Renal pelvis (tissue), 12 donors: ENCODE measurements at places on chromosomes 16 and 17. TPM values are rescaled to one million over a fixed set of nuclear protein-coding genes. Genes with fewer than 3 reads are reported as not detected.

KRTAP4-3 gene
- polyA plus RNA-seq, result not detected

SLC5A2 gene
- 74.2 TPM for polyA plus RNA-seq

DNA sequence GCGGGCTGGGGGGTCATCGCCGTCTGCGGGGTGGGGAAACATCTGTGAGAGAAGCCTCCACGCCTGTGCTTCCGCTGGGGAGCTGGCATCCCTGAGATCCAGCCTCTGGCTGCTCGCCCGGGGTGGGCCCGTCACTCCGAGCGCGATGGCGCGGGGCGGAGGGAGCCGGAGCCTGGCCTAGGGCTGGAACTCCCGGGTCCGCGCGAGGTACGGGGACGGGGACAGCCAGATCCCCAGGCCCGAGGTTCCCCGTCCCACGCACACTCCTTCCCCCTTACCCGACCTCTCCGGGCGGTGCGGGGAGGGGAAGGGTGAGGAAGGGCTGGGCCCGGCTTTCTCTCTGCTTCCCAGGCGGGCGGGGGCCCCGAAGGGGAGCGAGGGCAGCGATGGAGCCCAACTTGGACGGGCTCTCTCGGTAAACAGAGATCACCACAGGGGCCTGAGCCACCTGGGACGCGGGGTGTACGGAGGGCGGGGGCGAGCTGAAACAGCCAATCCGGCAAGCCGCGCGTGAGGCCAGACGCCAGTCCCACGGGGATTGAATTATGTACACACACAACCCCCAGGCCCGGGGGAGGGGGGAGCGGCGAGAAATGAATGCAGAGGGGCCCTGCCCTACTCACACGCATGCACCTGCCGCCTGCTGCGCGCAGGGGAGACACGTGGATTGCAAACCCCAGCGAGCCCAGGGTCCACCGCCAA, at the start of gene SLC16A11:
TSS of gene SLC16A11 (minus strand) at position 596 of the 702 bp plus-strand sequence. CDS start at position 17, 579 bp downstream.
- DNase-seq, result peak; percentile 19

CCL11 gene
- 0.43 TPM for polyA plus RNA-seq

GRCh38 chr17:74547736-74548135, 1.8 kb upstream of the CD300C start:
- DNase-seq, result no peak

DNA sequence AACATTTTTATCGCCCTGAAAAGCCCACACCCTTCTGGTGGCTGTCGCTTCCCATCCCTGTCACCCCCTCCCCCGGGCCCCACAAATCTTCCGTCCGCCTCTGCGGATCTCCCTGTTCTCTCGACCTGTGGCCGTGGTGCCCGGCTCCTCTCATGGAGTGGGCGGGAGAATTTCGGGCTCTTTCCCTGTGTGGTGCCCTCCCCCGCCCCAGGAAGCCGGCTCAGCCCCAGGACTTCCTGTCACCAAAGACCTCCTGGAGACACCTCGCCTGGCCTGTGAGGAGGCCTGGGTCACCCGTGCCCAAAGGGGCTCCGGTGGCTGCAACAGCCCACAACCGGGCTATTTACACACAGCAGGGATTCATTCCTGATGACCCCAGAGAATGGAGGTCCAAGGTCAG, 26.1 kb upstream of the UBE2I start:
- no peak for DNase-seq

SEZ6L2 gene
- 11.7 TPM for polyA plus RNA-seq

DNA sequence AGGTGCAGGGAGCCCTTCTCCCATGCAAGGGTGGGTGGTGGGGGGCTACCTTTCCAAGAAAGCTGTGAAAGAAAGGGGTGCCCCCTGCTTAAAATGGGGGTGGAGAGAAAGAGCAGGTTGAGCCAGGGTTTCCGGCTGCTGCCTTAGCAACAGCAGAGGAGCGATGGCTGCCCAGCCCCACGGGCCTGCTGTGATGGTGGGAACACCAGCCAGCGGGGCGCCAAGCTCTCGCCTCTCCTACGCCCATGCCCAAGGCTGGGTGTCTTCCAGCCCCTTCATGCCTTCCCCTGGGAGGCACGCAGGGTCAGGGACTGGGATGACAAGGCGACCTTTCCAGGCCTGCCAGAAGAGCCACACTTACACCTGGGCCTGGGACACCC, 3.0 kb downstream of the FMNL1 start:
- DNase-seq, result no peak

DNA sequence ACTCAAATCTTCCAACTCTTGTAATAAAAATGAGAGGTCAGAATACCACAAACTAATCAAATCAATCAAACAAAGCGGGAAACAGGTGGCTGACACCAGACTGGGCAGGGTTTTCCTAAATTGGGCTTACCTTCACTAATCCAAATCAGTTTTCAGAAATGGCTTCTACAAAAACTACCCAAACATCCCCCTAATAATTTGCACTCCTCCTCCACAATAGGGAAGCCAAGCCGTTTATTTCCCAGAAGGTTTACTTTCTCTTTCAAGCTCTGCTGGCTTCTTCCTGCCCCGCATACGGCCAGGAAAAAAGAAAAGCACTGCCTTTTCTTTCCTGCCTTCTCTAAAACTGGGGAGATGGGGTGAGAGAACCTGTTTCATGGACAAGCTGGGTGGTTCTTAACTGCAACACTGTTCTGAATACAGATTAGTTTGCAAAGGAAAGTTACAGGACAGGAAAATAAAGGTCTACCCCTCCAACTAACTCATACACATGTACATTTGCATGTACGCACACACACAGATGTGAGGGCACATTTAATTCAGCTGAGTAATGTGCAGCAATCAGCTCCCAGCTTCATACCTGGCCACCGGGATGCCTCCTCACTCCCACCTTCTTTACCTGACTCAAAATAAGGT, 9.2 kb downstream of the STAT3 start:
- DNase-seq, result peak; percentile 52

SCARF1 gene
- polyA plus RNA-seq, result 7.8 TPM

DNA sequence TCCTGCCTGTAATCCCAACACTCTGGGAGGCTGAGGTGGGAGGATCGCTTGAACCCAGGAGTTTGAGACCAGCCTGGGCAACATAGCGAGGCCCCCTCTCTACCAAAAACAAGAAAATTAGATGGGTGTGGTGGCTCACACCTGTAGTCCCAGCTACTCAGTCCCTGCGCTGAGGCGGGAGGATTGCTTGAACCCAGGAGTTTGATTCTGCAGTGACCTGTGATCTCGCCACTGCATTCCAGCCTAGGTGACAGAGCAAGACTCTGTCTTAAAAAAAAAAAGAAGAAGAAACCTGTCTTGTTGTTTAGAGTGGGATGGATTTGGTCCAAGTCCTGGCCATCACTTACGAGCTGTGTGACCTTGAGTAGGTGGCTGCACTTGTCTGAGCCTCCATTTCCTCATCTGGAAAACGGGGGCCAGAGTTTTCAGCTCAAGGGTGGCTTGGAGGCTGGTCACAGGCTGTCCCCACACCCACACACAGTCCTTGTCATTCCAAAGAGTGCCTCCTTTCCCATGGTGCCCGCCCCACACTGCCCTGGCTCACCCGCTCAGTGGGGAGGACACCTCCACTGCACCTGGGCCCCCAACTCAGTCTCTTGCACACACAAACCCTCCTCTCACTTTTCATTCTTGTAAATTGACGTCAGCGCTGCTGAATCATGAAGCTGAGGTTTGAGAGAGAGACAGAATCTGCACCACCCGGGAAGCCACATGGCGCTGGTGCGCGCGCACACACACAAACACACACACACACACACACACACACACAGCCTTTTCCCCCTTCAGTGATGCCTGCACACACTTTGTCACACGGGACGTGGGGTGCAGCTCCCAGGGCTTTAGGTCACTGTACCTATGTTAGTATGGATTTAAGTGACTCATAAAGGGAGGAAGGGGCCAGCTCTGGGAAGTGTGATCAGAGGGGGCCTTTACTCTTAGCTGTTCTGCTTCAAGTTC, 4.2 kb downstream of the SOCS1 start:
- no peak for DNase-seq

- no peak for DNase-seq
These were observed 98.8 kb downstream of the SYCE1L start for GRCh38 chr16:77297996-77298395.

- no peak for DNase-seq
These were observed 33.4 kb downstream of the DCUN1D3 start for GRCh38 chr16:20866801-20867200.

GRCh38 chr17:78409191-78409928, 30.9 kb downstream of the PGS1 start:
- DNase-seq, result no peak

GRCh38 chr16:7547736-7548135, 215.1 kb downstream of the RBFOX1 start:
- no peak for DNase-seq

DNA sequence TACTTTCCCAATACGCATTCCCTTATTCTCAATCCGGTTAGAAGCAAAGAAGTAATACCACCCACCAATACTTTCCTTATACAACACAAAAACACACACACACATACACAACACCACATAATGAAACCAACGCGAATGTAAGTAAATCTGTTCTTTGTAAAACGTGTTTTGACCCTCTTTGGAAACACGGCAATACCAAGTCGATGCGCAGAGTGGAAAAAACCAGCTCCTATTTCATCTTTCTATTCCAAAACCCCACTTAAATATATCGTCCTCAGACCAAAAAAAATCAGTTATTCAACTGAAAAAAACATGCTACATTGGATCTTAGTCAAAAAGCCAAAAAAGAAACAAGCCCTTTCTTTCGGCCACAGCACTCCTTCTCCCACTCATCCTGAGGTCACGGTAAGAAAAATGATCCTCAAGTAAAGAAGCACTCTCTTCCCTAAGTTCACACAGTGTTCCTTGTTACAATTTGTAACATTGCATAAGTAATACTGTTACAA, 31.0 kb upstream of the ARL4D start:
- DNase-seq, result peak; percentile 91

ACSF2 gene
- polyA plus RNA-seq, result 121 TPM

DNA sequence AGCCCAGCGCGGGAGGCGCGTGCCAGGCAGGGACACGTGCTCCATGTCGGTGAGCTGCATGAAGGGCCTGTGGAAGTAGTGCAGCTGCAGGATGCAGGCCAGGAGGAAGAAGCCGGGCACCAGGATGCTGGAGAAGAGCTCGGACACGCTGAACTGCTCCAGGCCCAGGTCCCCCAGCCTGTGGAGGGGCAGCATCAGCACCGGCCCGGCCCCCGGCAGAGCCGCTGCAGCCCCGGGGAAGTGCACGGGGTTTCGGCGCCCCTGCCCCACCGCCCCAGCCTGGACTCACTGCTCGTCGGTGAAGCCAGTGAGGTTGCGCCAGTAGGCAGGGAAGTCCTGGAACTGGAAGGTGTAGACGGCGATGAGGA, 28.0 kb downstream of the CTU2 start:
- DNase-seq, result no peak

DNA sequence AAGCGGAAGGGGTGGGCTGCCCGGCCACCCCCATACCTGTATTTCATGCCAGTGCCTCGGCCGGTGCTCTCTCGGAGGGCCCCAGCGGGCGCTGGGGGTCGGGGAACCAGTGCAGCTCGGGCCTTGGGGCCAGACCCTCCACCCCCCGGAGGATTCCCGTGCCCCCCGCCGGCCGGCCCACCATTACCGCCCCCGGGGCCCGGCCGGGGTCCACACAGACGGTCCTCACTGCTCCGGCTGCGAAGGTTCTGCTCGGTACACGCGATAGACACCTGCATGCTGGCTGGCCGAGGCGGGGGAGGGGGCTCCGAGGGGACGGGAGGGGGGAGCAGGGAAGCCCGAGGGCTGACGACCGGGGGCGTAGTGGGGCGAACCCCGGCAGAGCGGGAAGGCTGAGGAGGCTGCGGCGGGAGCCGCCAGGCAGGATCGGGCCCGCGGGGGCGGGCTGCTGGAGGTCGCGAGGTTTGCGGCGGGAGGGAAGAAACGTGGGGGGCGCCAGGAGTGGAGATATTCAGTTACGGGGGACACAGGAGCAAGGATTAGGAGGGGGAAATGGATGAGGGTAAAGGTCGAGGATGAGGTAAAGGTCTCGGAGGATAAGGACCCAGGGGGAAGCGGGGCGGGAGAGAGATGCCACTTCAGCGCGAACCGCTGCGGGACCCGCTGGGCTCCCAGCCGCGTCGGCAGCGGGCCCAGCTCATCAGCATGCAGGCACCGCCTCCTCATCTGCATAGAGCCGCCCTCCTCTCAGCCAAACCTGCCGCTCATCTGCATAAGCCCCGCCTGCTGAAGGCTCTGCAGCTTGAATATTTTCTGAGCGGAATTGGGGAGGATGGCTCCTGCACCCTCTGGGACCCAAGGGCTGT, at the start of gene KCNAB3:
TSS of gene KCNAB3 (minus strand) at position 699 of the 866 bp plus-strand sequence. CDS start at position 278, 421 bp downstream.
- DNase-seq, result peak; percentile 79

DNA sequence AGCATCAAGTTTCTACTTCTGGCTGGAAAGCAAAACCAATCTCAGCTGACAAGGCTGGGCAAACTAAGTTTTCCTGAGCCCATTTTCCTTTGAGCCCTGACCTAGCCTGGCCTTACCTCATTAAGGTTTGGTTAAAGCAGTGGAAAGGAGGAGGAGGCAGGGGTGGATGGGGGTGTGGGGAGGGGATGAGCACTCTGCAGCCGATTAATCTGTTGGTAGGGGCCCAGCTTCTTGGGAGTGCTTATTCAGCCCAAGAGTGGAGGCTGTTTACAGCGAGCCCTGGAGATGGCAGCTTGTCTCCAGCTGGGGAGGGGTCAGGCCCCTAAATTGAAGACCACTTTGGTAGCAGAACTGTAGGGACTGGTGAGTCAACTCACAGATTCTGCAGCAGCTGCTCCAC, 12.0 kb downstream of the SMCR8 start:
- no peak for DNase-seq

DNA sequence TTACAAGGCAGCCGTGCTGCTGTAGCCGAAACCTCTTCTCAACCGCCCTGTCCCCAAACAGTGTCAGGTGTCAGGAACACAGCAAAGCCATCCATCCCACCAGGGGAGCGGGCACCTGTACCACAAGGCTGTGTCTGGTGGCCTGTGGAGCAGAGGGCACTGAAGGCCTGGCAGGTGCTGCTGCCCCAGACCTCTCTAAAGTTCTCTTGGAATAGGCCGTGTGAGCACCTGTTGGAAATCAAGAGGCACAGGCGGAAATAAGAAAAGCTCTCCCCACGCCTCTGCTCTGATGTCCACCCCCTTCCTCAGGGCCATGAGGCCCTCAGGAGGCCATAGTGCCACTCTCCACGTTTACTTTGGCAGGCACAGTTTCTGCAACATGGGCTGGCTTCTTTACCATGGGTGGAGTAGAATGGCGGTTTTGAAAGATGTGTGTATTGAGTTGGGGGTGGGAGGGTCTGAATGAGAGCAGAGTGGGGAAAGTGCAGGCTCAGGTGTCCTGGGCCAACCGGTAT, 99.9 kb upstream of the ZNF750 start:
- no peak for DNase-seq

- DNase-seq, result peak; percentile 57
These were observed 63.7 kb downstream of the SPAG9 start for GRCh38 chr17:51056813-51057510.

- no peak for DNase-seq
These were observed 15.8 kb downstream of the MEOX1 start for GRCh38 chr17:43645765-43646481.

RPGRIP1L gene
- 14.4 TPM for polyA plus RNA-seq

GRCh38 chr16:31110106-31111034, 2.2 kb downstream of the BCKDK start:
- no peak for DNase-seq

- DNase-seq, result no peak
These were observed 80.4 kb downstream of the KLHDC4 start for GRCh38 chr16:87685405-87685755.

SMIM5 gene
- polyA plus RNA-seq, result 9.2 TPM

- DNase-seq, result no peak
These were observed 279.0 kb upstream of the IRX5 start for GRCh38 chr16:54651440-54652195.

FBXW10 gene
- polyA plus RNA-seq, result 0.75 TPM

- DNase-seq, result no peak
These were observed 5.4 kb downstream of the ITGAE start for GRCh38 chr17:3795390-3796102.

- no peak for DNase-seq
These were observed 121.7 kb upstream of the CRHR1 start for GRCh38 chr17:45662432-45662831.

GRCh38 chr17:17223736-17224135, 13.2 kb downstream of the FLCN start:
- DNase-seq, result no peak
